ENCODE measurements at places on chromosomes 2 and 18.

DNA sequence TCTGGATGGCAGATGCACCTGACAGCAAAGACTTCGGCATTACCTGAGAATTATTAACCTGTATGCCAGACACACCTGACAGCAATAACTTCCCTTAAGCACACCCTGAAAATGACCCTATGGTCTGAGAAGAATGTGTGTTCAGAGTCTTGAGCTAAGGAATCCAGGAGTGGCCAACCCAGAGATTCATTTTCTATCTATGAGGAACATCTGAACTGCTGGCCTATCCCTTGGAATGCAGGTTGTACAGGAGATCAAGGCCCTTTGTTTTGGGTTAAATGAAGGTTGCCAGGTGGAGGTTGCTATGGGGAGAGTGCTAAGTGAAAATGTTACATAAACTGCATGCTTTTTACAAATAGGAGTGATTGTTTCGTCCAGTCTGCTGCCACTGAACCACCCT, 200.9 kb upstream of the MEIS1 start:
- no peak for DNase-seq

GRCh38 chr18:76264876-76265250, 230.2 kb downstream of the ZNF516 start:
- DNase-seq, result no peak

- no peak for DNase-seq
Observed at GRCh38 chr18:37280701-37281393, 284.8 kb downstream of the CELF4 start.

DNA sequence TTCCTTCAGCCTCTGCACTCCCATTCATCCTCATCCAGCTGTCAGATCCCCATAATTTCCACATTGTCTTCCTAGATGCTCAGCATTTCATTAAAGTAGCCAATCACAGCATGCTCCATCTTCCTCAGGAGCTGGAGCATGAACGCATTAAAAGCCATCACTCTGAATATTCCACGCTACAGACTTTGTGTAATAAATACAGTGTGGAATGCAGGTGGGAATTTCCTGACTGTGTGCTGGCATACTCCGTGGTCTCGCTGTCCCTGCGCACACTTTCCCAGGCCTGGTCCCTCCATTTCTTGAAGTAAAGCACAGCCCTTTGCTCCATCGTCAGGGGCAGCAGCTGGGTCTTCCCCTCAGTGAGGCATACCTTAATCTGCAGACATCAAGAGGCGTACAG, 123.7 kb upstream of the NCK2 start:
- no peak for DNase-seq

GRCh38 chr18:48629730-48630324, 91.0 kb downstream of the CTIF start:
- peak; percentile 31 for DNase-seq

DNA sequence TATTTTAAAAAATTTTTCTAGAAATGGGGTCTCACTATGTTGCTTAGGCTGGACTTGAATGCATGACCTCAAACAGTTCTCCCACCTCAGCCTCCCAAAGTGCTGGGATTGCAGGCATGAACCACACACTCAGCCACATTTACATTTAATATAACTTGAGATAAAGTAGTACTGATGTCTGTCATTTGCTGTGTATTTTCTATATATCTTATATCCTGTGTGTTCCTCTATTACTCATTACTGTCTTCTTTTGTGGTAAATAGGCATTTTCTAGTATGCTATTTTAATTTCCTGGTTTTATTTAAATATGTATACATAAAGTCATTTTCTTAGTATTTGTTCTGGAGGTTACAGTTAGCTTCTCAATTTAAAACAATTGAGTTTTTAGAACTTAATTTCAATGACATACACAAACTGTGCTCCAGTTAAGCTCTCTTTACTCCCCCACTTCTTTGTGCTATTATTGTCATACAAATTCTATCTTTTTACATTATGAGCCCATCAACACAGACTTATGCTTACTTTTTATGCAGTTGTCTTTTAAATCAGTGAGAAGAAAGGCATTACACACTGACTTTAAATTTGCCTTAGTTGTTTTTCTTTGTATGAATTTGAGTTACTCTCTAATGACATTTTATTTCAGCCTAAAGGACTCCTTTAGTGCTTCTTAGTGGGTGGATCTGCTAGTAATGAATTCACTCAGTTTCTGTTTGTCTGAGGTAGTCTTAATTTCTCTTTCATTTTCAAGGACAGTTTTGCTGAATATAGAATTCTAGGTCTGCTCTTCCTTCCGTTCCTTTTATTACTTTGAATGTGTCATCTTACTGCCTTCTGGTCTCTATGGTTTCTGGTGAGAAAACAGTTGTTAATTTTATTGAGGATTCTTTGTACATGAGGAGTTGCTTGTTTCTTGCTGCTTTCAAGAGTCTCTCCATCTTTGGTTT, 6.2 kb upstream of the INPP4A start:
- DNase-seq, result no peak

GRCh38 chr18:23629444-23629946, 33.2 kb downstream of the ANKRD29 start:
- DNase-seq, result no peak

DNA sequence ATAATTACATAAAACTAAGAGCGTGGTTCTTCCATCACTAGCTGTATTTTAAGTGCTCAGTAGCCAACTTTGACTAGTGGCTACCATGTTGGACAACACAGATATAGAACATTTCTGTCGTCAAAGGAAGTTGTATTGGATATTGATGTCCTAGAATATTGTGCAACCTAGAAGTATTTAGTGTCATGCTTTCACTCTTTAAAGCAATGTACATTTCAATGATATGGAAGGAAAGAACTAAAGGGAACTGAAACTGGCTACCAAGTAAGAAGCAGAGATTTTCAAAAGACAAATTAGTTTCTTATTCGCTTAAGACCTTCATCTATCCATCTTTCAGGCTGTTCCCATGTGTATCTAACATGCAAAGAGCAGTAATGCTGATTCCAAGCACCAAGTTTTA, 85.4 kb upstream of the EML6 start:
- no peak for DNase-seq

DNA sequence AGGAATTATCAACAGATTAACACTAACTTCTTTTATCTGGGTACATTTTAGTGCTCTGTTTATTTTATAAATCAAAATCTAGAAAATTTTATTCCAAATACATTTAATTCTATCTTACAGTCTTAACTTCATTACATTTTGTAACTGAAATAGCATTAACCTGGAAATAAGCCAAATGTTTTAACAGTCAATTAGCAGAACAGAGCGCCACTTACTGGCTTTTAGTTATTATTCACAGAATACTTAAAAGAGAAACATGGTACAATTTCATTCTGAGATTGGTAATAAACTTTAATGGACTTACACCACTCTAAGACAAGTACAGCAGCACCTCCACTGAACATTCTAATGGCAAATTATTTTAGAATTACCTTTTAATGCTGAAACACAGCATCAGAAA, 38.6 kb downstream of the SS18 start:
- DNase-seq, result no peak

Data from glutamatergic neuron (in vitro differentiated cells).